CD14-positive monocyte (primary cell): ENCODE measurements at places on chromosomes 3 and 15.

- DNase-seq: no peak
Measured at GRCh38 chr3:179278932-179279693, 28.2 kb upstream of the KCNMB3 start.

GRCh38 chr15:78170848-78171773 is 21.9 kb downstream of the IDH3A start:
- DNase-seq: peak; percentile 60

DNA sequence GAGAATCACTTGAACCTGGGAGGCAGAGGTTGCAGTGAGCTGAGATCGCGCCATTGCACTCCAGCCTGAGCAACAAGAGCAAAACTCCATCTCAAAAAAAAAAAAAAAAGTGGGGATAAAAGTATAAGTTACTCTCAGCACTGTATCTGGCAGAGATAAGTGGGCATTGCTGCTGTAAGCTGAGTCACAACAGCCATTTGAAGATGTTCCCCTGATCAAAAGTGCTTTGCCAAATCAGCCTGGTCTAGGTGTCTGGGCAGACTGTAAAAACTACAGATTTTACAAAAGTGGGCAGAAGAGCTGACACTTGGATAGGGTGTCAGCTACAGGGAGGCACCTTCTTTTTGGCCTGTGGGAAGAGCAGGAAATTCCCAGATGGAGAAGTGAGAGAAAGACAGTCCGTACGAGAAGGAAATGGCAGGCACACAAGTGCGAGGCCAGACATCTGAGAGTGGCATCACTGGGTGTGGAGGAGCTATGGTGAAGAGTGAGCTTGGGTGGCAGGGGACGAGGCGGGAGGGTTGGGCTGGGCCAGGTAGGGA is 78.5 kb downstream of the TRAK1 start:
- DNase-seq: no peak

DNA sequence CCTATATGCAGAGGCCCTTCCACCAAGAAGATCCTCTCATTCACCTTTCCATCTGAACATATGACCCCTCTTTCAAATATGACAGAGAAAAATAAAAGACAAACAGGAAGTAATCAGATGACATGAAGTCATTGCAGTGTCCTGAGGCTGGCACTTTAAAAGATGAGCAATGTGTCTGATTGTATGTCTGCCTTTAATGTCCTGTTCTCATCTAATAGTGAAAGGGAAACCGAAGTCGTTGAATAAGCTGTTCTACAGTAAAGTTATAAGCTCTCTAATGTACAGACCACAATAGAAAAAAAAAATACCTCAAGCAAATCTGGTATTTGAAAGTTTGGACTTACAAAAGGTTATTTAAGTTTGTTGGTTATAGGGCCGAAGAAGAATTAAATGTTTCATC is 243.0 kb downstream of the CLSTN2 start:
- DNase-seq: no peak

DNA sequence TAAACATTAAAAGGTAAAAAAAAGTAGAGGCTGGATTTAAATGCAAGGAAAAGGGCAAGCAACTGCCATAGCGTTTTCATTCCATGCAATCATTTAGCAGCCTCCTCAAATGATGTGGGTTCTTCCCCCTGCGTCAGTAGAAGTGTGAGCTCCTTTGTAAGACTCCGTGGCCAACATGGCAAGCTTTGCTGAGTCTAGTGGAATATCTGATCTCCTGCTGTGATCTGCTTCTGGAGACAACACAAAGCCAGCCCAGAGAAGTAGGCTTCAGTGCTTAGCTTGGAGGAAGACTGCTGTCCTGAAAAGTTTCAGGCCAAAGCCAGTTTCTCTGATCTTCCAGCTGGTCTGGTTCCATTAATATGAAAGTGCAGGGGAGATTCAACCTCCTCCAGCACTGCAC is 70.4 kb downstream of the ARPP21 start:
- DNase-seq: no peak

GRCh38 chr3:184186184-184186901 is at the start of gene ABCF3:
ABCF3 (plus strand) TSS chr3:184186199; CDS start chr3:184186208, 9 bp downstream.
- peak; percentile 72 for DNase-seq
